ENCODE measurements at places on chromosomes 6 and 20.
A peak's percentile ranks its signal among the peaks of the same experiment; 100 is the strongest.

GRCh38 chr6:10659699-10660348 is 34.6 kb downstream of the C6orf52 start:
- no peak for DNase-seq

DNA sequence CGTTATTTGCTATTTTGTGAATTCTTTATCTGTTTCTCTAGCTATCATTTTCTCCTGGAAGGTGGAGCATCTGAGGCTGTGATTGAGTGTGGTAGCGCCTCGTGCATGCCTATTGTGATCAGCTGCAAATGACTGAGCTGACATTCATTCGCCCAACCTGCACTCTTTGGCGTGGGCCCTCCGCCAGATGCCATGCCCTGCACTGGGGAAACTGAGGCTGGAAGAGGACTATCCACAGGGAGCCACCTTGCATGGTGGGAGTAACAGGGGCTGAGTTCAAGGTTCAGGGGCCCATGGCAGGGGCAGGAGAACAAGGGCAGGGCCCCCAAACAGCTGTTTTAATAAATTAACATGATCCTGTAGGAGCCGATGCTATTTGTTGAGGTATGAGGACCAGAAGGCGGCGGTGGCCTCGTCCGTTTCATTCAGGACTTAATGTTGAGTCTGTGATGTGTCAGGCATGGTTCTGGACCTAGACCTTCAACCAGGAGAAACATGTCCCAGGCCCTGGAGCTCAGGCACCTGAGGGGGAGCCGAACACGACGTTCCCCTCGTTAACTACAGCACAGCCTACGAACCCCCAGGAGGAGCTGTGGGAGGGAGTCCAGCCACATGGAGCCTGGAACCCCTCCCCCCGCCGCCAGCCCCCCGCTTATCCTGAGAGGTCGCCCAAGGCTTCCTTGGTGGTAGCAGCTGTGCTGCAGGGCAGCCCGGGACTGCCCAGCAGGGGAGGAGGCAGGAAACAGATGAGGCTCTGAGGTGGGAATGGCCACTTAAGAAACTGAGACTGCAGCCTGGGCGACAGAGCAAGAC is 242.9 kb downstream of the CDH4 start:
- no peak for DNase-seq

GRCh38 chr6:166157930-166158617 is 9.6 kb downstream of the TBXT start:
- DNase-seq, result no peak

GRCh38 chr6:146351018-146351417 is 192.6 kb upstream of the RAB32 start:
- no peak for DNase-seq

DNA sequence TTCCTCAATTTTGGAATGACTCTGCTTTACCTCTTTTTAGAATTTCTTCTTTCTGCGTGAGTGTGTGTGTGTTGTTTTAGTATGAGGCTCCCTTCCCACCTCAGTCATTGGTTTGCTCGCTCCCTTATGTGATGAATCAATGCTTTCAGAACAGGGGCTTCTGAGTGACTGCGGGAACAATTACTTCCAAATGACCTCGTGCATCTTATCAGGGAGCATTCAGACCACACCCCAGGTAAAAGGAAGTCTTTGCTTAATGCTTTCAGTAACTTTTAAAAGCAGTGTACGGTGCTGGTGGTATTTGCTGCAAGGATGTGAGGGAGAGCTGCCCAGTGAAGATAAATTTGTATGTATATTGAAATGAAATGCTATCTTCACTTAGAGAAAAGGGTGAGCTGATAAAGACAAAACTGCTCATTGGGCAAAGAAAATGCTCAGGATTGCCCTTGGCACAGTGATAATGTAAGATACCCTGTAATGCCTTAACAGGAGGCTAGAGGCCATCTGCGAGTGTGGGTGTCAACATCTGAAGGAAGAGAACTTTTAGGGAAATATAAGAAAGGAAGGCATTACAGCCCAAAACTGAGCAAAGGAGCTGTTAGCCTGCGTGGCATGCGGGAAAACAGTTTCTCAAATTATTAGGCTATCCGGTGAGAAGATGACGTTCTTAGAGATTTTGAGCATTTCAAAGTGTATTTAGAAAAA is at the start of gene MLIP:
Gene MLIP, plus strand, starts transcription at position 103 of the 705 bp plus-strand sequence. Its CDS starts 37 bp downstream, at position 140.
- DNase-seq, result no peak

- no peak for DNase-seq
These were observed 183.7 kb downstream of the UNC5CL start for GRCh38 chr6:40855168-40855880.

DNA sequence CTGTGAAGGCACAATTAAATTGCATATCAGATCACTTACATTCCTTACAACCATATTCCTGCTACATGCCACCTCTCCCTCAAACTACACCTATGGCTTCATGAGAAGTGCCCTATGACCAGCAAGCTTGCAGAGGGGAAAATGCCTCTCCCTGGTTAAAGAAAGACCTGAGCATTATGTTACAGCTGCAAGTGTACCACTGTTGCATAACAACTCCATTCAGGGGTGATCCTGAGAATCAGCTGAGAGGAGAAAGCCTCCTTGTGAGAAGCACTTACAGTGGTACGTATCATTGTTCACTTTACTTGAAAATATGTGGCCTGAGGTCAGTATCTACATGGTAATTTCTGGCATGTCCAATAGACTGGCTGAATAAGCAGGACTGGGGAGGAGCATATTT is 20.0 kb downstream of the PDSS2 start:
- DNase-seq, result no peak

DNA sequence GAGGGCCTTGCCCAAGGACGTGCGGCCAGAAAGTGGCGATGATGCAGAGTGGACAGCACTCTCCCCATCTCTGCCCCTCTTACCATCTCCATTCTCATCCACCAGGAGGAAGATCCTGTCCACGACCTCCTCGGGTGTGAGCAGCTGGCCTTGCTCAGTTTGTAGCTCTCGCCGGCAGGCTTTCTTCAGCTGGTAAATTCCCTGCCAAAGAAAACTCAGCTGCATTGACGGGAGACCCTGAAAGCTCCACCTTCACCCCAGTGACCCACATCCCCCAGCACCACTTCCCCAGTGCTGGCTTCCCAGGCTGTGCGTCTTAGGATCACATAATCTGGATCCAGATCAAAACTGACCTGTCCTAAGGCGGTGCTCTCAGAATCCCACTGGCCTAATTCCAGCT is 9.2 kb downstream of the GUCA1B start:
- DNase-seq, result no peak

DNA sequence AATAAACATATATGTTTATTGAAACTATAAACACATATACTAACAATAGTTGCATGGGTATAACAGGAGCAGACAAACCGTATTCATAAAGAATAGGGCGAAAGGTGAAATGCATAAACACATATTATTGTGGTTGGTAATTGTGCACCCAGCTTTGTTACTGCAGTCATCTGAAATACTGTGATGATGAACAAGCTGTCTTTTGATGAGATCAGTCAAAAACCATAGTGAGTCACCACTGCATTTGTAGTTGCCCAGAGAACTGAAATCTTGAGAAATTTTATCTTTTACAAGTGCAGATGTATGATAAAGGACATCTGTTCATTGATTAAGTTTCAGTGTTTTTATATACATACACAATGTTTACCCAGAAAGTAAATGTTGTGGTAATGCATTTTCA is 133.7 kb downstream of the MYO6 start:
- peak; percentile 25 for DNase-seq

DNA sequence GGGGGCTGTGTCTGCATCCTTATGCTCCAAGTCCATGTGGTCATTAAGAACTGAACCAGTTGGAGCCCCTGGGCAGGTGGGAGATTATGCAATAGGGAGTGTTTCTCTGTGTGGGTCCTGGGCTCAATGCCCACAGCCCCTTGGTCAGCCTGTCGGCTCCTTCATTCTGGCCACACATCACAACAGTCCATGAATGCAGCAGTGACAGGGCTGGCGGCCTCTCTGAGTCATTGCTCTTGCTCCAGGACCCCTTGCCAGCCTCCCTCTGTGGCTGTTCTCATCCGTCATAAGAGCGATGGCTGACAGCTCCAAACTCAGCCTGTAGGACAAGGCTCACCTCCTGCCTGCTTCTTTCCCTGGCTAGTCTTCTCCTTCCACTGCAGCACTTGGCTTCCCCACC is 609.5 kb upstream of the CDH4 start:
- no peak for DNase-seq

DNA sequence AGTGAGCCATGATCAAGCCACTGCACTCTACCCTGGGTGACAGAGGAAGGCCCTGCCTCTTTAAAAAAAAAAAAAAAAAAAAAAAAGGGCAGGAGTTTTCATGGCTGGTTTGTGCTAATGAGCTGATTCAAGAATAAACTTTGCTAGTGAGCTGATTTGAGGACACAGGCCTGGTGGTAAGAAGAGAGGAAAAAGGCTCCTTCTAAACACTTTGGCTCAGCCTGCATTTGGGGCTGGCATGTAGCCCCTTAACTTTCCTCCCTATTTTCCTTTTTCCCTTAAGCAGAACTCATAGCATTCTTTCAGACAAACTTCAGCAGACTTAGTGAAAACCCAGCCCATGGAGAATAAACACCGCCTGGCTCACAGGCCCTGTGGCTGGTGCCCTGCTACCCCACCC is 432.7 kb downstream of the PTPRT start:
- DNase-seq, result no peak

GRCh38 chr6:37259191-37259590 is 1.2 kb upstream of the TMEM217 start:
- no peak for DNase-seq

GRCh38 chr6:31203345-31203979 is 33.0 kb upstream of the POU5F1 start:
- DNase-seq, result no peak

- DNase-seq, result no peak
These were observed 87.6 kb downstream of the BMP2 start for GRCh38 chr20:6855104-6855503.

GRCh38 chr6:35311390-35312075 is 13.9 kb downstream of the DEF6 start:
- DNase-seq, result no peak

GRCh38 chr6:56580271-56580670 is 62.4 kb downstream of the DST start:
- DNase-seq, result no peak

GRCh38 chr20:36833275-36834020 is 42.5 kb upstream of the TLDC2 start:
- no peak for DNase-seq

DNA sequence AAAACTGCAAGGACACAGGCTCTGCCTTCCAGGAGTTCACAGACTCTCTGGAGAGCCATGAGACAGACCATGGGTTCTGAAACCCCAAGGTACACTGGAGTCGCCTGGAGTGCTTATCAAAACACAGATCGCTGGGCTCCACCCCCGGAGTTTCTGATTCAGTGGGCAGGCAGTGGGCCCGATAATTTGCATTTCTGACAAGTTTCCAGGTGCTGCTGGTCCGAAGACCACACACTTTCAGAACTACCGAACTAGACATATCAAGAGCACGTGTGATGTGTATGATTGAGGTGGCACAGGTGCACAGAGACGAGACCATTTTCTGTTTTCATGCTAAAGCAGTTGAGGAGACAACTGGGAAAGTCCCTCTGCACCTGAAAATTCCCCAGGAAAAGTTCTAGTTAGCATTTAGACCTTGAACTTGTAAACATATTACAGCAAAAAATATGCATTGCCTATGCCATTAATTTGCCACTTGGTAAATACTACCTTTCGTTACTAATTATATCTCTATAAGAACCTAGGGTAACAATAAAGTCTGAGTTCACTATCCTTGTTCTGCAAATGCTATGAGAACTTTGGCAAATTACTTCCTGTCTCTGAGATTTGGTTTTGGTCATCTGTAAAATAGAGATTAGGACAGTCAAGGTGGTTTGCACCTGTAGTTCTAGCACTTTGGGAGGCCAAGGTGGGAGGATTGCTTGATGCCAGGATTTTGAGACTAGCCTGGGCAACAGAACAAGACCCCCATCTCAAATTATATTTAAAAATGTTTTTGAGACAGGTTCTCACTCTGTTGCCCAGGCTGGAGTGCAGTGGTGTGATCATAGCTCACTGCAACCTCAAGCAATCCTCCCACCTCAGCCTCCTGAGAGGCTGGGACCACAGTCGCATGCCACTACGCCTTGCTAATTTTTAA is 14.3 kb upstream of the PIM1 start:
- no peak for DNase-seq

DNA sequence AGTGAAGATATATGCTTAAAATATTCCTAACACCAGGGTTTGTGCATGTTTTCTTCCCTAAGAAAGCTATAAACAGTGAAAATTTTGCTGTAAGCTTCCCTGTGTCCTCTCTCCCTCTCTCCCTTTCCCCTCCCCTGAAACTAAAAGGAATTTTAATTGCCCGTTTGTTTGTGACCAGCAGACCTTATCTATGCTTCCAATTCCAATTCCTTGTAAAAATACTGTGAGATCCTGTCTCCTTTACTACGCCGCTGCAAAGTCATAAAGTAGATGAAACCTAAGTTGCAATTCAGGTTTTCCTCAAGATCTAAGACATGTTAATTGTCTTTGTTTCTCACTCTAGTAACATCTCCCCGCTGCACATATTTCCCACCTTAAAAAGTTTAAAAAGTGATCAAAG is 82.3 kb downstream of the DNAH8 start:
- DNase-seq, result no peak

- DNase-seq, result no peak
These were observed 4.2 kb downstream of the ADTRP start for GRCh38 chr6:11774426-11774825.

GRCh38 chr6:35163836-35164235 is 22.7 kb upstream of the TCP11 start:
- no peak for DNase-seq

GRCh38 chr6:98514073-98514720 is 320.2 kb upstream of the POU3F2 start:
- no peak for DNase-seq

- no peak for DNase-seq
These were observed 195.3 kb downstream of the MOXD1 start for GRCh38 chr6:132205946-132206345.

DNA sequence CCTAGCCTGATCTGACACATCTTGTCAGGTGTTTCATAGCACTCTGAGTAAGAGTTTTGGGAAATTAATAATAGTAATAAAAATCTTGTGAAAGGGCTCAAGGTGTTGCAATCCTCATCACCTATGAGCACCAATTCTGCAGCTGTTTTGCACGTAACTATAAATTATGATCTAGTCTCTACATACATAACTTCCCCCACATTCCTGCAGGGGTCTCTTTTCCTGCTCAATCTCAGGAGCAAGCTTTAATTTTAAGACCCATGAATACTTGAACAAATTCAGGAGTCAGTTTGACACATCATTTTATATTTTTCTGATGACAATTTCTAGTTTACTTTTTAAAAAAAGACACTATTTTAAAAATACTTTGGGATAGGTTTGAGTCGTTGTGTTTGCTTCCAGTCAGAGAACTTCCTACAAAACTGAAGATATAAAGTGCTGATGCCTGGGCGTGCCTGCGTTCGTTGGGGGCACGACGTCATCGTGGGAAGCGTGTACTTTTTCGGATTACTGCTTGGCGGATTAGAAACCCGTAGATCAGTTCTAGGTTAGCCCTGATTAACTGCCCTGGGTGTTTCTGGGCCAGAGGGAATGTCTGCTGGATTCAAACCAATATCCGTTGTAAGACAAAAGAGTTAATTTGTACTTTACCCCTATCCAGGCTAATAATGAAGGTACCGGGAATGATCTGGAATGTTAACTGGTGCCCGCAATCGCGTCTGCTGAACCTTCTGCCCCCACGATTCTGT is 1.0 kb upstream of the E2F3 start:
- DNase-seq, result no peak
